ENCODE measurements at places on chromosomes 6 and 20. TPM values are rescaled to one million over a fixed set of nuclear protein-coding genes. Genes with fewer than 3 reads are reported as not detected.

BPIFB4 gene
- total RNA-seq, result not detected

C4B gene
- 77.3 TPM for total RNA-seq

LIN28B gene
- total RNA-seq, result not detected

SIRT5 gene
- total RNA-seq, result 11.2 TPM

MEI4 gene
- 3.3 TPM for total RNA-seq

Measured in body of pancreas (tissue), 4 donors.